Stimulated activated CD4-positive, alpha-beta T cell treated with anti-CD3 and anti-CD28 coated beads, Interleukin-4, amount 100 ng/mL, for 24 hours (primary cell): ENCODE measurements at places on chromosomes 16 and 17.

- DNase-seq, result no peak
Measured at GRCh38 chr16:77944631-77945030, 77.7 kb upstream of the CLEC3A start.

DNA sequence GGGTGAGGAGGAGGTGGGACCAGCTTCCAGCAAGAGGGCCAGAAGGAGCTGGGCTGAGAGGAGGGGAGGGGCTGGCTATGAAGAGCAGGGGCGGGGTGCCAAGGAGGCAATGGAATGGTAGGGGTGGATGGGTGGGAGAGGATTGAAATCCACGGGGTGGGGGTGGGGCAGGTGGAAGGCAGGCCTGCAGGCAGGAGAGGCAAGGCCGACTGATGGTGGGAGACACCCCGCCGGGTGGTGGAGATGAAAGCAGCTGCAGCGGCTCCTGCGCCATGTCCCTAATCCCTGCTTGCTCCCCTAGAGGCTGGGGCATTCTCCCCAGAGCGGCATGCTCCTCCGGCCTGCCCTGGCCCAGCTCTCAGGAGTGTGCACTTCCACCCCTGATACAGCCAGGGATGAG is 27.8 kb upstream of the TAC4 start:
- DNase-seq, result no peak

DNA sequence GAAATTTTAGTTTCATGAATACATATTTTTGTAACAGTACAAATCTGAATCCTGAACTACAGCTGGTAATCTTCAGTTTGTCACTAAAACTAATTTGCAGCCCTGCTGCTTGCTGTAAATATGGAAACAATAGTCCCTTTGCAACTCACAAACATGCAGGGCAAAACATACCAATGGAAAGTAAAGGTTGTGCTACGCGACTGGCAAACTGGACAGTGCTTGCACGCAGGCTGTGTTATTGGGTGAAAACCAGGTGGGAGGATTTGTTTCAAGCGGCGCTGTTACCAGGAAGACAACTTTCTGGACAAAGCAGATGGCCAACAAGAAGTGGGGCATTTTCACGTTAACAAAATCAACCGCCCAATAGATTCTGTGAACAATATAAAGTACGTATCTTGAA is 93.5 kb downstream of the CDYL2 start:
- no peak for DNase-seq

GRCh38 chr17:43662413-43663141 is 855 bp upstream of the MEOX1 start:
- no peak for DNase-seq

DNA sequence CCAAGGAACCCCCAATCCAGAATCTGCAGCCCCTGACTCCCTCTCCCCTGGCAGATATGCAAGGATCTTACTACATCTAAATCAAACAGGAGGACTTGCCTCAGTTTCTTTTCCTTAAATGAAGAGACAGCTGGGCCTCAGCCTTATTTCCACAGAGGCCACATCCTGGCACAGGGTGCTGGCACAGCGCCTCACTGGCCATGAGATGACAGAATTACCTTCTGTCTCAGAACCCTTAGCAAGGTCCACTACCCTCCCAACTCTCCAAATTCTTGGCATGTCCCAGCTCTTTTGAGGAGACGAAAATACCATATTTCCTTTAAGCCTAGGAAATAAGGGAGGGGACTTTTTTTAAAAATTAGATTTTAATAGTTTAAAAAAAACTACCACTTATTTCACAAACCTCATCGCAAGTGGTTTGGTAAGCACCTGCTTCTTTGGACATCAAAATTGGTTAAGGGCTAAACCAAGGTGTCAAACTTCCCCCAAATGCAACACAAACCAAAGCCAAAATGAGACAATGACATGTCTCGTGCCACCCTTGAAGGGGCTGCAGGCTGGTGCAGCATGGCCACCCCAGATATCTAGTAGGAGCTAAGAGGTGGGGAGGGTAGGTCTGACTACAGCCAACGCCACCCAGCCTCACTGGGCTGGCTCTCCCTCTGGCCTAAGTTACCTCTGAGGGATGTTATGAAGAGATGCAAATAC is 25.3 kb downstream of the FAM117A start:
- DNase-seq, result no peak

DNA sequence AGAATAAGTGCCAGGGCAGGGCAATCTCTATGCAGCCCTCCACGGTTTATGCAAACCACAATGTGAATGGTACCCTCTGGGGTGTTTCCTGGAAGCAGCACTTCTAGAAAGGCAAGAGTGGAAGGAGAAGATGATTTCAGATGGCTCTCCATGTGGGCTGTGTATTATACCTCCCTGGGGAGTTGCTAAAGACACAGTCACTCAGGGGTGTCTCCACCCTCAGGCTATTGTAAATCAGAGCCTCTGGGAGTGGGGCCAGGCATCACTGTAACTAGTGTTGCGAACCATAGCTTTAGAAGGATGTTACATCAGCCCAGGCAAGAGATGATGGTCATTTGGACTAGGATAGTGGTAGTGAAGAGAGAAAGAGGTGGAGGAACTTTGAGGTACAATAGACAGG is 83.3 kb upstream of the ZKSCAN2 start:
- DNase-seq, result no peak

DNA sequence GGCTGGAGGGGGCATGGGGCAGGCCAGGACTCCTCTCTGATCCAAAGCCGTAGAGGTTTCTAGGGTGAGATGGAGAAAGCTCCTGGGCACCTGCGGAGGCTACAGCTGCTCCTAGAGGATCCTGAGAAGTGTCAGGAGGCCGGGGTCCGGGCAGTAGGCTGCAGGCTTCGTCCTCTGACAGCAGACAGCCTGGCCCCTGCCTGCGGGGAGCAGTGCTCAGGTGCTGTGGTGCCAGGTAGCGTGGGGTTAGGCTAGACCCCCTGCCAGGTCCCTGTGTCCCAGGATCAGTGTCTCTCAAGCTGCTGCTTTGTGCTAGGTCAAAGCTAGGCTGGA is 1.5 kb upstream of the MRPS34 start:
- no peak for DNase-seq

GRCh38 chr17:33983824-33984574 is 271.1 kb upstream of the CCL2 start:
- DNase-seq, result no peak

DNA sequence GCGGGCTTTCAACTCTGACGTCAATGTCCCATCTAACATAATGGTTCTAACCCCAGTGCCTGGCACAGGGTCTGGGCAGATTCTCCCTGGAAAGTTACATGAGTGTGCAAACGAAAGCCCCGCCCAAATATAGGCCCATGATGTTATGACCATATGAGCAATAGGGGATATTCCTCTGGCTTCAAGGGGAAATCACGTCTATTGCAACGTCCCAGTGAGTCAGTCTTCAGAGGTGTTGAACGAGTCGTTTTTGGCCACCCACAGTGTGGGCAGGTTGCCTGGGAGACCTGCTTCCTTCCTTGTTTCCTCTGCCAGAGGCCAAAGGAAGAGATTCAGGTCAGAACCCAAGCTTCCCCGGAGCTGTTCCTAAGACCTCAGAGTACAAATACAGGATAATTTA is 30.3 kb downstream of the PIK3R5 start:
- peak; percentile 80 for DNase-seq

DNA sequence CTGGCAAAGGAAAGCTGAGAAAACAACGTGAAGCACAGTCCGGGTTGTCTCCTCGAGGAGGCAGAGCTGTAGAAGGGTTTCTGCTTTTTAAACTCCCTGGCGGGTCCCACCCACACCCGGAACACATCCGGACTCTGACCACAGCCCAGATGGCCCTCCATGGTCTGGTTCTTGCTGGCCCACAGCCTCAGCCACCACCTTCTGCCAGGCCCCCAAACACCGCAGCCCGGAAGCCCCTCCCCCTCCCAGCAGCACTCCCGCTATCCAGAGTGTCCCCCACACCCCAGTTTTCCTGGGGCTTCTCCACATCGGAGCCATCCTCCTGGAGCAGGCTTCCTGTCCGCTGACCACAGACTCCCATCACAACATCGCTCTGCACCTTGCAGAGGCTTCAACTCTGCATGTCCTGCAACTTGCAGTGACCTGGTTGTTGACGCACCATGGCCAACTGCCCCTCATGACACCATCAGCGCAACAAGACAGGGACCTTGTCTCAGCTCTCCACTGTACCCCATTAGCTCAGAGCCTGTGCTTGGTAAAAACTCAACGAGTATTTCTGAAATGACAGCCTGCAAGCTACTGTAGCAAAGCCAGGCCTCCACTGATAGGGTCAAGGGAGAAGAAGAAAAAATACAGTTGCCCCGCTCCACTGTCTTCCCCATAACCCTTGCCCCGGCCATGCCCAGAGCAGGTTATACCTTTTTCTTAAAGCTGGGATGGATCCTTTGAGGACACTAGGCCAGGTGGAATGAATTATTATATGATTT is 129.8 kb downstream of the C16orf78 start:
- DNase-seq, result no peak

GRCh38 chr17:42513686-42514085 is 22.4 kb upstream of the NAGLU start:
- no peak for DNase-seq

DNA sequence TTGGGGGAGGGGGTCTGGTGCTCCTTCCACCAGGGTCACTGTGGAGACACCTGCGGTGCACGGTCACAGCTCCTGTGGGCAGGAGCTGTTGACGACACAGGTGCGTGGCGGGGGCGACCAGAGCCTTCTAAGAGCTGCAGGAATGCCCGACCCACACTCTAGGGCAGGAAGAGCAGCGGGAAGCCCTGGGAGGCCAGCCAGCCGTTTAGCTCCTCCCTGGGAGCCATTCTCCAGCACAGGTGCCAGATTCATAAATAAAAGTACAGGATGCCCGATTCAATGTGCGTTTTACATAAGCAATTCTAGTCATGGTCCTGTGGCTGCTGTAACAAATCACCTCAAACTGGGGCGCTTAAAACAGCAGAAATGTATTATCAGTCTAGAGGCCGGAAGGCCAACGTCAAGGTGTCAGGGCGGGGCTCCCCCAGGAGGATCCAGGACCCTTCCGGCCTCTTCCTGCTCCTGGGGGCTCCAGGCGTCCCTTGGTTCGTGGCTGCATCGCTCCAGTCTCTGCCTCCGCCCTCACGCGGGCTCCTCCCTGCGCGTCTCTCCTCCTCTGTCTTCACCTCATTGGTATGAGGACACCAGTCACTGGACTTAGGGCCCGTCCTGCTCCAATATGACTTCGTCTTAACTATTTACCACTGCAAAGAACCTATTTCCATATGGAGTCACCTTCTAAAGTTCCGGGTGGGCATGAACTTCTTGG is 155.4 kb downstream of the FOXL1 start:
- DNase-seq, result no peak

DNA sequence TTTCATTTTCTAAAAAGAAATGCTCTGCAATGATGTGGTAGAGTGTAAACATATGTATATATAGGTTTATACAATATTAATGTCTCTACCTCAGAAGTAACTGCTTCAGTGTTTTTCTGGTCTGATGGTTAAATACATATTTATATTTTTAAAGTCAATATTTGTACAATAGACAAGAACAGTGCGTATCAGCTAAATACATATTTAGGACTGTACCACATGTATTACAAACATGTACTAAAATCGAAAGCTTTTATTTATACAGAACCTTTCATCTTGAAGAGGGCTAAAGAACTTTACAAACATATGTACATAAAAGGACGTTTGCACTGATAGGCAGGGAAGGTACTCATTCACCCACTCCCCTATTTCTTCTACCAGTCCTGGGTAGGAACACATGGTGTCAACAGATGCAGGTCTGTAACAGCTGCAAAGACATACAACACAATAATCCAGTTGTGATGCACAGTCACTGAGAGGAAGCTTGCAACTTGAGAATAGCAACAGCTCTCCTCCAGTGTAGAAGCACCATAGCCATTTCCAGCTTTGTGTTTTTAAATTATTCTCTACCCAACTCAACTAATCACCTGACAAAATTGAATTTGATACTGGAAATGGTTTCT is 206.9 kb upstream of the C17orf78 start:
- DNase-seq, result no peak

DNA sequence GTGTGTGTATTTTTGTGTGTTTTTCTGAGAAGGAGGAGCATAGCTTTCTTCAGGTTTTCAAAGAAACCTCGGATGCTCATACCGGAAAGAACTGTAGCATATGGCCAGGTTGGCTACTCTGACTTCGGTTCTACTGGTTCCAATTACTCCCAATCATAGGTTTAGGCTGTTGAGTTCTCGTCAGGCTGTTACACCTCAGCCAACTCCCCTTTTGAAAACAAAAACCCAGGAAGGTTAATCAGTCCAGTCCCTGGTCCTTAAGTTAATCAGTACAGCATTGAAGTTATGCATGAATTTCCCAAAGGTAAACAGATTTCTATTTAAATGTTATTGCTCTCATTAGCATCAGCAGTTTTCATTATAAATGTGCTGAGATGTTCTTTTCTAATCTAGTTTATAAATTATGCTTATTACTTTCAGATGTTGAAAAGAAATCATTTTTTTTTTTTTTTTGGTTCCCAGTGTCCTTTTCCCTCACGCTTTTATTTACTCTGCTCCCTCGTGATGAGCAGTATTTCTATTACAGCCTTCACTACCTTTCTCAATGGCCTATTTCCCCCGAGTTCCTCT is 111.0 kb downstream of the NPIPB5 start:
- DNase-seq, result no peak

GRCh38 chr17:70274255-70274654 is 104.9 kb downstream of the KCNJ2 start:
- DNase-seq, result no peak

DNA sequence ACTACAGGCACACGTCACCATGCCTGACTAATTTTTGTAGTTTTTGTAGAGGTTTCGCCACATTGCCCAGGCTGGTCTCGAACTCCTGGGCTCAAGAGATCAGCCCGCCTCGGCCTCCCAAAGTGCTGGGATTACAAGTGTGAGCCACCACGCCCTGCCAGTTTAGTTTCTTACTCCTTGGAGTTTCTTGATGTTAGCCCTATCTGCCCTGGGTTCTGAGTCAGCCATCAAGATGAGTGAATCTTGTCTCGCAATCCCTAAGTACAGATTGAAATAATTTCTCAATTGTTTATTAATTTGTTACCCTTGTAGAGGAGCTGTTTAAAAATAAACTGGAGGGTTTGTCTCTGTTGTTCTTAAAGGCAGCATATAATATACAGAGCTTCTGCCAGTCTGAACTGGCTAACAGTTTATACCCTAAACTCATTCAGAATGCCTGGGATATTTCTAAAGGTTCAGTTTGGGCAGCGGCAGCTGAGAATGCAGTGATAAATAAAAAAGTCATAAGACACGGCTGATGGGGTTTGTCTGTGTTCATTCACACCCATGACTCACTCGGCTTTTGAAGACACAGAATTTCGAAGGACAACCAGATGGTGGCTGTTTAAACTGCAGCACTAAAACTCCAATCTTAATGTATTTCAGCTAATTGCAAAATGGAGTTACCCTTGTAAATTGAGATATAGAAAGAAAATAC is 39.6 kb downstream of the GPRC5B start:
- DNase-seq, result no peak
